ENCODE measurements at places on chromosomes 11 and 22. TPM values are rescaled to one million over a fixed set of nuclear protein-coding genes. Genes with fewer than 3 reads are reported as not detected.

DNA sequence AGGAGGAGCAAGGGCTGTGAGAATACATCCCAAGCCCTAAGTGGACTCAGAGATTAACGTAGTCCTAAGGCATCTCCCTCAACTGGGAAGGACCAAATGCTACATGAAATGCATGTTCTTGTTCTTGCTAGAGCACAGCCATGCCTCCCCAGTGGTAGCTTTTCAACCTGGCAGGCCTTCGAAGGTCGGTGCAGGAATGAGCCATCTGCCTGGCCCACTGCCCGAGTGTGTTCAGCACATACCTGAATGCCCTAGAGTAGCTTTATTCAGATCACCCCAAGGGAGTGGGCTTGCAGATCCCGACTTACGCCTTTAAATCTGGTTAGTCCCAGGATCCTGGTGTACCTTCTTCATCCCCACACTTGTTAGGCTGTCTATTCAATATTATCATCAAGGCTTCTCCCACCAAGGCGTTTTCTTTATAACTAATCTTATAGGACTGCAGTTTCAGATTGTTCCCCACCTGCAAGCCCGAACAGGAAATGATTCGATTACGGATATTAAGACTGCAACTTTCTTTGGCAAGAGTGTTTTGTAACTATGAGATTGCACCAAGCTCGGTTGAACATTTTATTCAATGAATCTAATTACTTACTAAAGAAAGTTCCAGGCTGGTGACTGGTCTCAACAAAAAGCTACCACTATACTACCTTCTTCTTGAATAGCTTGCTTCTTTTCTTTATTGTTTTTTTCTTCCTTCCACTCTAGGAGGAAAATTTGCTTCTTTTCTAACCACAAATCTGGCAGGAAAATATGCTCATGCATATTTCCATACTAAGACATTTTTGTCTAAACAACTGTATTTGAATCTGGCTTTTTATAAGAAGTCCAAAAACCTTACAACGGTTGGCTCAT is 115.6 kb downstream of the SGSM3 start:
- H3K4me3 ChIP-seq: no peak overlapping the region
- DNase-seq: no peak
- peaks cover 13% of the 10 kb centered on the region for H3K36me3 ChIP-seq
- H3K27ac ChIP-seq: no peak overlapping the region
- H3K27me3 ChIP-seq: no peaks in the 10 kb centered on the region

GRCh38 chr11:26063915-26064314 is 268.0 kb upstream of the ANO3 start:
- no peaks in the 10 kb centered on the region for H3K27me3 ChIP-seq
- no peak overlapping the region for H3K4me3 ChIP-seq
- no peaks in the 10 kb centered on the region for H3K4me1 ChIP-seq
- DNase-seq: no peak

DNA sequence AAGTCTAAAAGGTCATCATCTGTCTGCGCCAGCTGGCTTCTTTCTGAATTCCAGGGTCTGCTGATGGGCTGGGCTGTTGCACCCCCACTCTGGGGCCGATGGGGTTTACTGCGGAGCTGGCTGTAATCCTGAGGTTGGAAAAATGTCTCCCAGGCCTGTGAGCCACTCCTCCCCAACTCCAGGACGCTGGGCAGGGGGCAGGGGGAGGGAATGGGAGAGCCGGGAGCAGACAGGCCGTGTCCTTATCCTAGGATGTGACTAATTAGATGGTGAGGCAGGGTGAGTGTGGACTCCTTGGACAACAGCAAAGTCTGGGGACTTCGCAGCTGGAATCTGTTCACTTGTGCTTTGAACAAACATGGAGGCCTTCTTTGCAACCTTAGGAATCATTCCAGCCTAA is 48.7 kb downstream of the LRRC32 start:
- H3K4me3 ChIP-seq: no peak overlapping the region
- H3K36me3 ChIP-seq: peaks cover 9% of the 10 kb centered on the region
- no peaks in the 10 kb centered on the region for H3K27me3 ChIP-seq
- H3K4me1 ChIP-seq: no peaks in the 10 kb centered on the region

DNA sequence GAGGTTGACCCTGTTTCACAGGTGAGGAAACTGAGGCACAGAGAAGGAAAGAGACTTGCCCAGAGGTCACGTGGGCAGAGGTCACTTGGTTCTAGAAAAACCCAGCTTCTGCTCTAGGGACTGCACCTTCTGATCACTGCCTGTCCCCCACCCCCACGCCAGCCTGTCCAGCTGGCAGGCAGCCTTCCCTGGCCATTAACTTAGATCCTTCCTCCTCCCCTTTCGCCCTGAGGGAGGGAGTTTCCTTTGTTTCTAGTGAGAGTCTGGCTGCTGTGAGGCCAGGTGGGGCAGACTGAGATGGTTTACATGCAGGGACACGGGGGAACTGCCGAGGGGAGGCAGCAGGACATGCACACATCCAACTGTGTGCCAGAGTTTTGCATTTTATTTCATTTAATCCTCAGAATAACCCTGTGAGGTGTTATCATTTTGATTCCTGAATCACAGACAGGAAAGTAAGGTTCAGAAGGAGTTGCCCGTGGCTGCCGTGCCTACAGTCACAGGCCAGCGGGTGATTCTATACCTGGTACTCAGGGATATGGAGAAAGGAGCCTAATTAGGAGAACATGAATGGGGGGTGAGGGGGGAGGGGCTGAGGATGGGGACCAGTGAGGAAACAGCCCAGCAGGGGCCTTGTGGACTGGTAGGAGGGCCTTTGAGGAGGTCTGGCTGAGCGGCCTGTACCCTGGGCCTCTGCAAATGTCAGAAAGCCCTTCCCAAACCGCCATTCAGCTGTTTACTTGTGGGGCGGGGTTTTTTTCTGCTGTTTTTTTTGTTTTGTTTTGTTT is 3.4 kb downstream of the FAM83F start:
- peak; percentile 85 for DNase-seq
- no peaks in the 10 kb centered on the region for H3K27me3 ChIP-seq
- peak overlapping the region; percentile 51 for H3K4me3 ChIP-seq

Gene OR4D5
- not detected for total RNA-seq
